Suppressor macrophage treated with lipopolysaccharide for 4 hours (primary cell): ENCODE measurements at places on chromosomes 13 and 19.

GRCh38 chr19:19774354-19775033 is 41.6 kb upstream of the ZNF14 start:
- DNase-seq: no peak

DNA sequence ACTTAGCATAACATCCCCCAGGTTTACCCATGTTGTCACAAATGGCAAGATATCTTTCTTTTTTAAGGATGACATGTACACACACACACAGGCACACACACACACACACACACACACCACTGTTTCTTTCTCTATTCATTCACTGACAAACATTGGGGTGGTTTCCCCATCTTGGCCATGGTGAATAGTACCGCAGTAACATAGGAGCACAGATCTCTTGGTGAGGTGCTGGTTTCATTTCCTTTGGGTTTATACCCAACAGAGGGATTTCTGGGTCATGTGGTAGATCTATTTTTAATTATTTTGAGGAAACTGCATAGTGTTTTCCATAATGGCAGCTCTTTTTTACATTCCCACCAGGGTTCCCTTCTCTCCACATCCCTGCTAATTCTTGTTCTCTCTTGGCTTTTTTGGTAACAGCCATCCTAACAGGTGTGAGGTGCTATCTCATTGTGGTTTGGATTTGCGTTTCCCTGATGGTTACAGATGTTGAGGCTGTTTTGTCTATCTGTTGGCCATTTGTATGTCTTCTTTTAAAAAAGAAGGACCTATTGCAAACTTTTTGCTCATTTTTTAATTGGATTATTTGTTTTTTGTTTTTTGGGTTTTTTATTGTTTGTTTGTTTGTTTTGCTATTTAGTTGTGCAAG is 251.7 kb upstream of the IRS2 start:
- DNase-seq: peak; percentile 8

GRCh38 chr13:22915442-22916082 is 265.2 kb upstream of the SGCG start:
- DNase-seq: no peak

DNA sequence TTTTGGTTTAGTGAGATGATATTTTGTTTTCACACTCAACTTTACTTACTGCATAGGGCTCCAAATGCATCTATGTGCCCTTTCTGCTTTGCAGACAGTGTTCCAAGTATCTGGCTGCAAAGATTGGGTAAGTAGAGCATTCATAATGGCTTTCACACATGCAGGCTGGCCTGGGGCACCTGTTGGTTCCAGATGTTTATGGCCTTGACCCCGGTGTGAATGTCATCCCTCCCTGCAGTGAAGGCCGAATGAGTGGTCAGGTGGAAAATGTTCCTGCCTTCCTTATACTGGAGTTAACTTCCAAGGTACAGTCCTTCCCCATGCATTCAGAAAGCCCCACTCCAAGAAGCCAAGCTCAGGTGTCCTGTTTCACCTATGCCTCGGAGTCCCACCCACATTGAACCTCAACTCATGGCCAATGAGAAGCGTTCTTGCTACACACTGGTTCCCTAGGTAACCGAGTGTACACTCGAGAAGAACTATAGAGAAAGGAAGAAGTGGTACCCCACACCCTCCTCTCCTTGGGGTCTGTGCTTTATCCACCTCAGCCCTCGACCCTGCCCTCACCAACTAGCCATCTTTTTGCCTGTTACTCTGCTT is 23.0 kb upstream of the ZNF536 start:
- no peak for DNase-seq

DNA sequence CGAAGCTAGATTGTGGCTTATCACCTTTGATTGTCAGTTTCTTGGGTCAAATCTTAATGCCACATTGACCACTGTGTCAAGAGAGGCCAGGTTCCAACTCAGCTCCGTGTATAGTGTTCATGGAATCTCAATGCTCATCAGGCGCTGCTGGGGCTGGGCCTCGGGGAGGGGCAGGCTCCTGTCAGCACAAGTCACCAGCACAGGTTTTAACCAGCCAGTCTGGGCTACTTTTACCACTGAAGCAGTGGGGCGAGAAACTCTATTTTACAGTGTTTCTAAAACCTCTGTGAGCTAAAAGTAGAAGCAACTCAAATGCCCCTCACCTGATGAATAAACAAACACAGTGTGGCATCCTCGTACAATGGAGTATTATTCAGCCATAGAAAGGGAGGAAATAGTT is 118.7 kb upstream of the GJB6 start:
- DNase-seq: no peak

- DNase-seq: no peak
Observed at GRCh38 chr13:24892829-24893228, 128.9 kb downstream of the RNF17 start.

GRCh38 chr13:28375250-28375930 is 119.5 kb downstream of the FLT1 start:
- no peak for DNase-seq

DNA sequence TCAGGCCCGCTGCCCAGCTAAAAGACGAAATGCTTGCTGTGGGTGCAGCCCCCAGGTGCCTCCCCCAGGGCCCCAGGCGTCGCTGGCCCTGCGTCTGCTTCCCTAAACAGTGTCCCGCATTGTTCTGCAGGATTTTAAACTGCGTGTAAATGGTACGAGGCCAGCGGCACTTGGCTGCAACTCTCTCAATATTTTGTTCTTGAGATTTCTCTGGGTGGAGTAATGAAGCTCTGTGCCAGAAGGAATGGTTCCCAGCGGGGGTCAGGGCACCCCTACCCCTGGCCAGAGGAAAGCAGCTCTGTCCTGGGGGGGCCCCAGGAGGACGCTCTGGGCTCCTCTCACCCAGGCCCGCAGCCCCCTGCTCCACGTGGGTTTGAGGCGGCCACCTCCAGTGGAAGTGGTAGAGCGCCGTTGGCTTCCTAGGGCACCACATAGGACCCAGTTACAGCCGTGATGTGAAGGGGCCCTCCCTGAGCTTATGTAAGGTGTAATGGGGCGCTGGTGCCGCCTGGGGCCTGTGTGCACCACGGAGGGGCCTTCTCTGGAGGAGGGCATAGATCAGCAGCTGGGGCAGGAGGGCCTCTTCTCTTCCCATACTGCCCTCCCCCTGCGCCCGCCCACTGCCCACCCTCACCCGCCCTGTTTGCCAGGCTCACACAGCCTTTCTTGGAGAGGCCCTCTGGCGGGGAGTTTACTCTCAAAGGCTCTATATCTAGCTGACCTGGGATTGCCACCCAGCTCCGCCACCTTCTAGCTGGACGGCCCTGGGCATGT is 19.8 kb downstream of the PAK4 start:
- DNase-seq: no peak

DNA sequence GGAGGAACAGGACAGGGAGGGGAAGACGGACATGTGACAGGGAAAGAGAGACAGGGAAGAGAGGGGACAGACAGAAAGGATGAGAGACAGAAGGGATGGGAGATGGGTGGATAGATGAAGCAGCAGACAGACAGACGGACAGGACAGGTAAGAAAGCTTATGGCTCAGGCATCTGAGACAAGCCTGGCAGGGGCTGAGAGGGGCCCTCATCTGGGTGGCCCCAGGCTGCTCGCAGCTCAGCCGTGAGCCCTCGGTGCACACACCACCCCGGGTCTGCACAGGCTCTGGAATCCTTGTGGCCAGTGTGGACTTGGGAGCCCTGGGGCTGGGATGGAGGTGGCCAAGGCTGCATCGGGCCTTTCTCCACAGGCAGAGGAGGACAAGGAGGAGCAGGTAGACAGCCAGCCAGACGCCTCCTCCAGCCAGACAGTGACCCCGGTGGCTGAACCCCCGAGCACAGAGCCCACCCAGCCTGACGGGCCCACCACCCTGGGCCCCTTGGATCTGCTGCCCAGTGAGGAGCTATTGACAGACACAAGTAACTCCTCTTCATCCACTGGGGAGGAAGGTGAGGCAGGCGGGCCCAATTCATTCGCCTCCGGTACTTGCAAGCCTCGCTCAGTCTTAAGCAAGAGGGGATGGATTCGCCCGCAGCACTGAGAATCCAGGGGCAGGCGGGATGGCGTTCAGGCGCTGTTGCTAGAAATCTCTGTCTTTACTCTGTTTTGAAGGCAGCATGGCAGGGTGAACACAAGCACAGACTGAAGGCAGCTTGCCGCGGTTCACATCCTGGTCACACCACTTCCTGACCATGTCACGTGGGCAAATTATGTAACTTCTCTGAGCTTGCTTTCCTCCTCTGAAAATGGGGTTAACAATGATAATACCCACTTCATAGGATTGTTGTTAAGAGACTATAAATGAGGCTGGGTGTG is 14.0 kb downstream of the GRAMD1A start:
- peak; percentile 62 for DNase-seq
